ENCODE measurements at places on chromosomes 7 and 10. TPM values are rescaled to one million over a fixed set of nuclear protein-coding genes. Genes with fewer than 3 reads are reported as not detected.

The PDK4 gene
- 9.1 TPM for total RNA-seq

The MACC1 gene
- total RNA-seq: not detected

The TTYH3 gene
- total RNA-seq: 62.2 TPM

The FAM180A gene
- total RNA-seq: not detected

The CDK14 gene
- total RNA-seq: 0.42 TPM

Data from A549 treated with CORT108297 at 1 μM for 4 hours (cell line).